ENCODE measurements at places on chromosomes 5 and 9. TPM values are rescaled to one million over a fixed set of nuclear protein-coding genes. Genes with fewer than 3 reads are reported as not detected.
A peak's percentile ranks its signal among the peaks of the same experiment; 100 is the strongest.

Gene CDC14B
- total RNA-seq: 29.8 TPM

Gene SUSD3
- total RNA-seq: 3.8 TPM

DNA sequence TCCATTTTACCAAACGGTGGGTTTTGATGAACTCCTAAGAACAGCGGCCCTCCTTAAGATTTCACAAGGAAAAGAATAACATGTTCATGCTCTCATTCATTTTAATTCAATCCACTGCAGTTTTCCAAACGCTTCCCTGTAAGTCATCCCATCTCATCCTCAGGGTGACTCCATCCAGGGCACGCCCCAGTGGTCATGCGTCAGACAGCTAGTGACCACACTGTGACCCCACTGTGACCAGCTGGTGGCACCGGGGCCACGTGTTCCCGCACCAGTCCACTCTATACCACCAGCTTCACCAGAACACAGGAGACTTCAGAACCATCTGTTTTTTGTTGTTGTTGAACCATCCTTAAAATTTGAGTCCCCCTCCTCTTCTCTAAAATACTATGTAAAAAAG, 14.3 kb downstream of the ATPSCKMT start:
- DNase-seq: no peak

DNA sequence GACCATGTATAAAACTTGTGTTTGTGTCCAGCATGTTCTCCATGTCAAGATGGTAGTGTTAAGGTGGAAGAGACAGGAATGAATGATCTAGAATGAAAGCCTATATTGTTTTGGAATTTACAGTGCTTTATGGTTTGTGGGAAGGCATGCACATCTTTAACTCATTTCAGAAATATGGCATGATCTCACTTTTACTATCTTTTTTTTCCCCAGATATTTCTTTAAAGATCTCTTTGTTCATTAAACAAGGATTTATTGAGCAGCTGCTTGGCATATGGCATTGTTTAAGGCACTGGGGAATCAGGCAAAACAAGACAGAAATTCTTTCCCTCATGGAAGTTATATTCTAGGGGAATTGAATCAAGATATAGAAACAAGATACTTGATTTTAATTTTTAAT, 51.7 kb downstream of the SLC12A2 start:
- DNase-seq: no peak

DNA sequence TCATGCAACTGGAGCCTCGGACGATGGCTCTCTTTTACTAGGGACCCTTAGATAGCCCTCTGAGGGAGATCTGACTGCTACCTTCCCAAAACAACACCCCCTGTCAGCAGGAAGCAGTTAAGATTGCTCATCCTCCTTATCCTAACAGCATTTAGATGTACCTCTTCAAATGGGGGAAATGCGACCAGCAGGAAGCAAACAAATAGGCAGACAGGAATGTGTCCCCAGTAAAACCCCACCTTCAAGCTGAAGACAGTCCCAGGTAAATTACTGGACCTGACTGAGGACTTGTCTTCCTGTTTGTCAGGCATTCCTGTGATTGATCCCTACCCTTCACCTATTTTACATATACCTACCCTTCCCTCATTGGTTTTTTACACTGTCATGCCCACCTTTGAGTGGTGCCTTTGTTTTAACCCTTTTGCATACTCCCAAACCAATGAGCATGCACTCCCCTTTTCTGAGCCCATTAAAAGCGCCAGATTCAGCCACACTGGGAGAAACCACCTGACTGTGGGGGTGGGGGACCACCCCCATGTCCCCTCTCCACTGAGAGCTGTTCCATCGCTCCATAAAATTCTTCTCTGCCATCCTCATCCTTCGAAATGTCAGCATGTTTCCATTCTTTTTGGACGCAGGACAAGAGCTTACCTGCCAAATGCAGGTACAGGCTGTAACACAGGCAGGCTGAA, 954.0 kb upstream of the CDH6 start:
- no peak for DNase-seq

DNA sequence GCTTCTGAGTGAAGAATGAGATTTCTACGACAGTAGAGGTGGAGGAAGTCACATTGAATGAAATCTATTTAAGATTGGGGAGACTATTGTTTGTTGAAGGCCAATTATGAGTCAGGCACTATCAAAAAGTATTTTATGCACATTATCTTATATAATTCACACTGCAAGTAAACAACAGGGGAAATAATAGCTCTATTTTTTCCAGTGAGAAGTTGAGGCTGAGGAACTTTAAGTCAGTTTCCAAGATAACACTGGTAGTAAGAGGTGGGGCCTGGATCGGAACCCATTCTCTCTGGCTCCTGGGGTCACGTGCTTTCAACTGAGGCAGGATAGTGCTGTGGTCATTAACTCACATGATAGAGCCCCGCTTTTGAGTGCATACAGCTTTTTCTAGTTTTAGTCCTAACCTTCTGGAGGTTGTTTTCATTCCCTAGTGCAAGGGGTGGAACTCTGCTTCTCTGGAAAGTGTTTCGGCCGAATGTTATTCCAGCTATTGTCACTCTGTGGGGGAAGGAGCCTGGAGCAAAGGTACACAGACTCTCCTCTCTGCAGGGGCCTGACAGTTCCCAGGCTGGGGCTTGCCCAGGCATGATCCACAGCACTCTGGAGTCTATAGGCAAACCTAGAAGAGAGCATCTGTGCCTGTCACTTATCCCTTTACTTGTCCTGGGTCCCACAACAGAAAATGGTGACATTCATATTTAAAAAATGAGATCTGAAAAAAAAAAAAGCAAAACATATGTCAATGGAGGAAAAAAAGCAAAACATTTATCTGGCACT, 352.4 kb upstream of the ACTBL2 start:
- DNase-seq: no peak

DNA sequence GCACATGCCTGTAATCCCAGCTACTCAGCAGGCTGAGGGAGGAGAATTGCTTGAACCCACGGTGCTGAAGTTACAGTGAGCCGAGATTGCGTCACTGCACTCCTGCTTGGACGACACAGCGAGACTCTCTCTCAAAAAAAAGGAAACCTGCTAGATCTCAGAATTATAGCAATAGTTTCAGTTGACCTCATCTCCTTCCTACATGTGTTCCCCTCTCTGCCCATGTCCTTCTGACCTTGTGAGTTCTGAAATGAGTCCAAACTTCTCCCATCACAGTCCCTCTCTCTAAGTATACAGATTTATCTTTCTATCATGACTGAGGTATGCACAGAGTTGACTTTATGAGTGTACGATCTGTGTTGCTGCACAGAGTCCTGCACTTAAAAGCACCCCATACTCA, 44.6 kb upstream of the SHOC1 start:
- DNase-seq: peak; percentile 24
